ENCODE measurements at places on chromosomes 6 and 20. TPM values are rescaled to one million over a fixed set of nuclear protein-coding genes. Genes with fewer than 3 reads are reported as not detected.

GRCh38 chr6:46626228-46626909 lies 26.2 kb downstream of the CYP39A1 start:
- no peaks in the 10 kb centered on the region for H3K36me3 ChIP-seq
- no peak overlapping the region for H3K27ac ChIP-seq
- no peak for DNase-seq
- H3K4me1 ChIP-seq: peaks cover 9% of the 10 kb centered on the region
- no peaks in the 10 kb centered on the region for H3K27me3 ChIP-seq

GRCh38 chr6:4466769-4467480 lies 309.3 kb upstream of the CDYL start:
- H3K27ac ChIP-seq: no peak overlapping the region
- H3K27me3 ChIP-seq: no peaks in the 10 kb centered on the region
- no peaks in the 10 kb centered on the region for H3K4me1 ChIP-seq
- no peak overlapping the region for H3K4me3 ChIP-seq

GRCh38 chr6:113754291-113754690 lies 102.9 kb upstream of the MARCKS start:
- H3K27ac ChIP-seq: no peak overlapping the region
- no peak for DNase-seq
- peaks cover 6% of the 10 kb centered on the region for H3K4me1 ChIP-seq
- no peaks in the 10 kb centered on the region for H3K27me3 ChIP-seq
- H3K36me3 ChIP-seq: no peaks in the 10 kb centered on the region
- no peak overlapping the region for H3K4me3 ChIP-seq

DNA sequence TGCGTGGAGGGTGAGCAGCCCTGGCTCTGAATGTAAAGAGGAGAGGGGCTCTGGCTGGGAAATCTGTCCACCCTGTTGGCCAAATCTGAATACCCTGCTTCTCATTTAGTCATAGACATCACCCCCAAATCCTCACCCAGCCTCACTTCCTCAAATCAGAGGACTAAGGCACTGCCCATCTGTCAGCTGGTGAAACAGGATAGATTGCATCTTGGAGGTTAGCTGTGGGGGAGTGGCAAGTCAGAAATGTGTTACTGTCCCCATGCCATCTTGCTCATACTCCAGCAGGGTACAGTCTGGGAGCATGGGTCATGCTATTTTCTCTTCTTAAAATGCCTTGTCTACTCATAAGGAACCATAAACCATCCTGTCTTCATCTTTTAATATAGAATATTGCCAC lies 9.5 kb upstream of the DTNBP1 start:
- no peaks in the 10 kb centered on the region for H3K36me3 ChIP-seq
- peaks cover 17% of the 10 kb centered on the region for H3K4me1 ChIP-seq
- H3K27ac ChIP-seq: no peak overlapping the region

DNA sequence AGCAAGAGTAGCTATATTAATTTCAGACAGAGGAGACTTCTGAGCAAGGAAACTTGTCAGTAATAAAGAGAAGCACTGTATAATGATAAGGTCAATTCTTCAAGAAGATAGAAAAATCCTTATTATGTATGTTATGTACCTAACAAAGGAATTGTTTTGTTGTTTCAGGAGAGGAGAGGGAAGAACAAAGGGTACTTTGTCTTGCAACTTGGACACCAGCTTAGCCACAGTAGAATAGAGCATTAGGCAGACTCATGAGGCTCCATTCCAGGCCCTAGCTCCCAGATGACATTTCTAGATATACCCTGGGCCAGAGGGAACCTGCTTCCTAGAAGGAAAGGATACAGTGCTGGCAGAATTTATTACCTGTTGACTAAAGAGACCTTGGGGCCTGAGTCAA lies 6.5 kb upstream of the NUS1 start:
- H3K27ac ChIP-seq: no peak overlapping the region
- no peak for DNase-seq
- no peaks in the 10 kb centered on the region for H3K36me3 ChIP-seq
- no peak overlapping the region for H3K4me3 ChIP-seq
- H3K27me3 ChIP-seq: no peaks in the 10 kb centered on the region

DNA sequence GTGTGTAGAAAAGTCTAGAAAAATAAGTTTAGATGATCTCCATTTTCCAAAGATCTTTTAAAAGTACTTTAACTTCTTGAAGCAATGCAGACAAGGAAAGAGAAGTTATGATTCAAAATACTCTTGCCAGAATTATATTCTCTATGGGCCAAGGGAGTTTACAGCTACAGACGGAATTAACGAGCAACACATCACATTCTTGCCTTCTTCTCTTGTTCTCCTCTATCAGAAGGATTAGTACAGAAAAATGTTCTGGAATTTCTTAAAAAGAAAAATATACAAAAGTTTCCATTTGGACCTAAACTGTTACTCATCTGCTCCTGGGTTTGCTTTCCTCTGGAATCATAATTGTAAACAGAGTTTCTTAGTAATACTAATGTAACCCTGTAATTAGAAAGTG lies 284.7 kb upstream of the HSF2 start:
- no peak overlapping the region for H3K4me3 ChIP-seq
- H3K27me3 ChIP-seq: no peaks in the 10 kb centered on the region
- no peaks in the 10 kb centered on the region for H3K4me1 ChIP-seq
- H3K36me3 ChIP-seq: no peaks in the 10 kb centered on the region

DNA sequence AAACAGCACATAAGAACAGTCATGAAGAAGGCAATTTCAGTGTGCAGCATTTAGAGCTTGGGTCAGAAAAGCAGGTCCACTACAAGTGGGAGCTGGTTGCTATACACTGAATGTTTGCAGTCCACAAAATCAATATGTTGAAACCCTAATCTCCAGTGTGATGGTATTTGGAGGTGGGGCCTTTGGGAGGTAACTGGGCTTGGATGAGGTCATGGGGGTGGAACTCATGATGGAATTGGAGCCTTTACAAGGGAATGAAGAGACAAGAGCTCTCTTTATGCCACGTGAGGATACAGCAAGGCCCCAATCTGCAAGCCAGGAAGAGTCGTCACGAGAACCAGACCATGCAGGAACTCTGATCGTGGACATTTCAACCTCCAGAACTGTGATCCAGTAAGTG lies 216.7 kb upstream of the SLC35B3 start:
- H3K4me1 ChIP-seq: no peaks in the 10 kb centered on the region
- H3K27ac ChIP-seq: no peak overlapping the region
- DNase-seq: no peak
- no peaks in the 10 kb centered on the region for H3K36me3 ChIP-seq
- no peaks in the 10 kb centered on the region for H3K27me3 ChIP-seq
- no peak overlapping the region for H3K4me3 ChIP-seq

- no peak overlapping the region for H3K27ac ChIP-seq
- no peaks in the 10 kb centered on the region for H3K4me1 ChIP-seq
- H3K27me3 ChIP-seq: no peaks in the 10 kb centered on the region
- DNase-seq: no peak
- H3K4me3 ChIP-seq: no peak overlapping the region
- H3K36me3 ChIP-seq: no peaks in the 10 kb centered on the region
These were observed 425.1 kb downstream of the FOXA2 start for GRCh38 chr20:22159276-22159675.

- H3K27me3 ChIP-seq: no peaks in the 10 kb centered on the region
- no peak for DNase-seq
- no peak overlapping the region for H3K4me3 ChIP-seq
- H3K27ac ChIP-seq: no peak overlapping the region
These were observed 1.3 kb downstream of the VWA7 start for GRCh38 chr6:31775633-31776484.

DNA sequence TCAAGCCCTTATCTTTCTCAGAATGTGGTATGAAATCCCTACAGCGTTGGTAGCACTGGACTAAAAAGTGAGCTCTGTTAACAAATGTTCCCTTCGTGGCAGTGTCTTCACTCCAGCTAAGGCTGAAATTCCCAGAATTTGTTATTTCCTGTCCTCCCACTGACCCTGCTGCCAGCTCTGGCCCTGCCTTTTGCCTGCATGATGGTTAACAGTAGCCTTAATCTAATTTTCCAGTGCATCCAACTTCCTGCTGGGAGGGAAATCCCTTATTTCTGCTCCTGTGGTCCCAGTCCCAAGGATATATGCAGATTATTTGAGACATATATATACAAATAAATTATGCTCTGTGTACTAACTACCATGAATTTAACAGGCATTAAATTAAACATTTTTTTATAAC lies 157.2 kb upstream of the CARMIL1 start:
- H3K27ac ChIP-seq: no peak overlapping the region
- no peak overlapping the region for H3K4me3 ChIP-seq
- H3K36me3 ChIP-seq: peaks cover 6% of the 10 kb centered on the region
- peaks cover 30% of the 10 kb centered on the region for H3K4me1 ChIP-seq

DNA sequence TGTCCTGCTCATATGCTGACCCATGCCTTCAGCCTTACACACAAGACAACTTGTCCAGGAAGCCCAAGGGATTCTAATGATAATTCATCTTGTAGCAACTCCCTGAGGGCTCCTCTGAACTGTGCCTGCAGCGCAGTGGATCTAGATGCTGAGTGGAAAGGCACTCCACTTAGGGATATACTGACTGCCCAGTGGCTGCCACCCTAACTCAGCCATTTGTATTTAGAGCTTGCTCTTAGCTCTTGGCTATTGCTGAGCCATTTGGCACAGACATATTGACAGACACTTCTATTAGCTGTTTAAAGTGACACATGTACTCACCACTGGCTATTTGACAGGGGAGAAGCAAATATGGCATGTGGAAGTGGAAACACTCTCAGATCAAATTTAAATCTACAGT lies 278.3 kb upstream of the SGK1 start:
- no peak for DNase-seq
- no peak overlapping the region for H3K4me3 ChIP-seq
- no peaks in the 10 kb centered on the region for H3K27me3 ChIP-seq
- H3K36me3 ChIP-seq: no peaks in the 10 kb centered on the region

- no peaks in the 10 kb centered on the region for H3K27me3 ChIP-seq
- peaks cover 91% of the 10 kb centered on the region for H3K36me3 ChIP-seq
- no peak overlapping the region for H3K4me3 ChIP-seq
- no peak overlapping the region for H3K27ac ChIP-seq
- H3K4me1 ChIP-seq: no peaks in the 10 kb centered on the region
These were observed 11.2 kb upstream of the ZNFX1 start for GRCh38 chr20:49288784-49289696.

DNA sequence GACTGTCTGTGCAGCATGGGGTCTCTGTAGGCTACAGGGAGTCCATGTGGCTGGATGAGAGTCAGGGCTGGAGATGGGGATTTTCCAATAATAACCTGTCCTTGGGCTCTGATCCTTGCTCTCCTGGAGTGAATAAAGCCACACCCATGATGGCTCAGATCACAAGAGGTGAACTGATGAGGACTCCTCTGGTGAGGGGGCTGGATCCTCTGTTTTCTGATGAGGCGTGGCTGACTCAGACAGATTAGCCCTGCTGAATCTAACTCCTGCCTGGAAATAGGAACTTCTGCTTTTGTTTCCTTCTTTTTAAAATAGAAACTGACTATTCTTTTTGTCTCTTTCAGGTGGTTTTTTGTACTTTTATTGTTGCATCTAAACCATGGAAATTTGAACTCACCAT lies 27.0 kb downstream of the CST9L start:
- H3K36me3 ChIP-seq: no peaks in the 10 kb centered on the region
- no peak for DNase-seq
- H3K4me1 ChIP-seq: no peaks in the 10 kb centered on the region
- H3K27ac ChIP-seq: no peak overlapping the region

DNA sequence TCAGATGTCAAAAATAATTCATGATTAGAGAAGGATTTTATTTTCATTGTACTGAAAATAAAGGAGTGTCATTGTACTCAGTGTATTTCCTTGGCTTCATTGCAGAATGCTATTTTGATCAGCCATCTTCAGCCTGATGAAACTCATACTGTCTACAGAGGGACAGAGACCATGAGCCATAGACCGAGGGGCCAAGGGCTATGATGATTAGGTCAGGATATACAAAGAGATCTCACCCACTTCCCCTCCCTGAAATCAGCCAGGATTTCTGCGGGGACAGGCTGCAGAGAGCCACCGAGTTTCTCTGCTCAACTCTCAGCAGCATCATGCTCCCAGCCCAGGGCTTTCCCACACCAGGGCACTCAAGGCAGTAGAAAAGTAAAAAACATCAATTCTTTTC lies 47.0 kb downstream of the ALDH8A1 start:
- DNase-seq: no peak
- no peak overlapping the region for H3K4me3 ChIP-seq
- no peaks in the 10 kb centered on the region for H3K27me3 ChIP-seq
- H3K27ac ChIP-seq: no peak overlapping the region
- H3K36me3 ChIP-seq: no peaks in the 10 kb centered on the region

DNA sequence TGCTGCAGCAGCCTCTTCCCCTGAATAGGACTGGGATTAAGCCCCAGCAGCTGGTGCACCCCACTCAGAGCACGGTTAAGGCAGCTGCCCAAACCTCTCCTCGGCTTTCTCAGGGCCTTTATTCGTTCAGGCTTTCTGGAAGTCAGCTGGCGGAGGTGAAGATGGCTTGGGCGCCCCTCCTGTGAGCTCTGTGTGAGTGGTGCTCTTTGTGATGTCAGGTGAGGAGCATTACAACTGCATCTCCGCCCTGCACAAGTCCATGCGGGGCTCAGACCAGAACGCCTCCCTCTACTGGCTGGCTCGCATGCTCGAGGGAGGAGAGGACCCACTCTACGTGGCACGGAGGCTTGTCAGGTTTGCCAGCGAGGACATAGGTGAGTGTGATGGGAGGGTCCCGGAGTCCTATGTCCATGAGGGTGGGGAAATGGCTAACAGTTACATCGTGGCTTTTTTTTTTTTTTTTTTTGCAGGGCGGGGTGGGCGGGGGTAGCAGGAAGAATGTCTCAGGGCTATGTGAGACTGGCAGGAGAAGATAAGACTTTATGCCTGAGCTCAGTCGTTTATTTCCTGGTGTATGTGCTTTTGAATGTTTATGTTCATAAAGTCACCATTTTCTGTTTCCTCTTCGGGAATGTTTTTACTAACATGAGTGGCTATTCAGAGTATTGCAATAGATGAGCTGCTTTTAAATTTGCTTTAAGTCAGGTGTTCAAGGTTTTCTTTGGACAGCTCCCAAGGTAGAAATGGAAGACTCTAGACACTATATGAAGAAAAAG lies 18.2 kb downstream of the WRNIP1 start:
- H3K4me1 ChIP-seq: peaks cover 9% of the 10 kb centered on the region
- DNase-seq: no peak
- H3K36me3 ChIP-seq: peaks cover 98% of the 10 kb centered on the region
- H3K4me3 ChIP-seq: no peak overlapping the region
- no peaks in the 10 kb centered on the region for H3K27me3 ChIP-seq
- H3K27ac ChIP-seq: no peak overlapping the region

DNA sequence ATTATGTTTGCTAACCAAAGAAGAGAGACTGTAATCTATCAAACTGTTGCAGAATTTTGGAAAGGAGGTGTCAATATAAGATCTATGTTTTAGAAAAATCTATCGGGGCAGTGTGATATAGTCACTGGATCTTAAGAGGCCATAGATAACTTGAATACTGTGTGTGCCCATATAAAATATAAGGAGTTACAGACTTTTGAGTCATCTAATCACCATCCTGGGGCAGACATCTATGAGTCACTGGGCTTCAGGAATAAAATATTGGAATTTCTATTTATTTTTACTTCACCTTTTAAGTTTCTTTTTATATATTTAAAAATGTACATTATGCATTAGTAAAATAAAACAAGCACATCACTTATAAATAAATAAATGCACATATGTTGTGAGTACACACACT lies 509.3 kb upstream of the MAN1A1 start:
- H3K27me3 ChIP-seq: no peaks in the 10 kb centered on the region
- H3K36me3 ChIP-seq: no peaks in the 10 kb centered on the region
- no peak for DNase-seq
- no peak overlapping the region for H3K27ac ChIP-seq

GRCh38 chr6:25750906-25751305 lies 3.6 kb upstream of the SLC17A4 start:
- H3K36me3 ChIP-seq: no peaks in the 10 kb centered on the region
- no peak for DNase-seq

Gene SLC17A2
- total RNA-seq: not detected

Gene HLA-DPB1
- total RNA-seq: 499 TPM

Gene DSP
- 27.6 TPM for total RNA-seq

Gene ACSS2
- total RNA-seq: 30.1 TPM

Gene PI16
- total RNA-seq: 1.5 TPM

Gene FAXC
- total RNA-seq: 0.47 TPM

Gene SLC22A1
- total RNA-seq: 6.1 TPM

Gene MYLK4
- total RNA-seq: 0.57 TPM

Gene SLX4IP
- 8.1 TPM for total RNA-seq

All from spleen (tissue), 13 donors.